ENCODE measurements at places on chromosomes 1 and 21.

DNA sequence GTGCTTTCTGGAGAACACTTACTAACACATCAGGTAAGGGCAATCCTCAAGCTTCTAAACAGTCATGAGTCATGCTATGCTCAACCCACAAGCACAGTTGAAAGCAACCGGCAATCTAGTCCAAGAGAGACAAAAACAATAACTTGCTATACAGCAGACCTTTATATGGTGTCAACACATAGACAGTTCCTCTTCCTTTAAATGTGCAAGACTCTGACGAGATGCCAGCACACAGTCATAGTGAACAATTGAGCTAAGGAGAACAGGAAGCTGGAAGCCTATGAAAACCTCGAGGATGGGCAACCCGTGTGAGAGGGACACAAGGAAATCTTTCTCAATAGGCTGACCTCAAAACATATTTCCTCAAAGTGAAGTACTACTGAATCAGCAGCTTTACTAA is 5.3 kb downstream of the ADIPOR1 start:
- DNase-seq = no peak

DNA sequence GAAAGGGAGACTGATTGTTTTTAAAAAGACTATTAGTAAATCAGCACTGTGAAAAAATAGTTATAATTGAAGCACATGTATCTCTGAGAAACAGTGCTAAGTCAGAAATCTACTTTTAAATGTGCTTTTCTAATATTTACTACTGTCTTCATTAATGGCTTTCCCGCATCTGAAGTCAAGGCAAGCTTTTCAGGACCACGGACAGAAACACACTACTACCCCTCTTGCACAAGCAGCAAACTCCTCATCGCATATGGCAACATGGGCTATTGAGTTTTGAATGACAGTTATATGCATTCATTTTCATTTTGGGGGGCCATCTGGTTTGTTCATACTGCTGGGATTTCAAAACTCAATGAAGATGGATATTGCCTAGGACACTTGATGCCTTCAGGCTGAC is 433.4 kb upstream of the CAMK1G start:
- DNase-seq = no peak

- DNase-seq = no peak
Observed at GRCh38 chr21:44356636-44357035, 3.2 kb downstream of the TRPM2 start.

- DNase-seq = no peak
Observed at GRCh38 chr1:173581383-173582079, 21.3 kb downstream of the SLC9C2 start.

DNA sequence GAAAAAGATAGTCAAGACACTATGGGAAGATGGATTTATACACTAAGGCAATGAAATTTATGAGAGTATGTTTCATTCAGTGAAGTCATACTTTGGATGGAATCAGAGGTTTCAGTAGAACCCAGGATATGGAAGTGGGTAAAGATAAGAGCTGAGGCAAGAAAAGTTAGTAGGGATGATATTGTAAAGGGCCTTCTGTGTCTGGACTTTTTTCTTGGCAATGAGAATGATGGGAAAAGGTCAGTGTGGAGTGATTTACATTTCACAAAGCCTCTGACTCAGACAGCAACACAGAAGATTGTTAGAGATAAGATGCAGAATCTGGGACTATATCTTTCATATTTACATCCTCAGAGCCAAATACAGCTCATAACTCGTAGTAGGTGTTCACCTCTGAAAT is 32.1 kb downstream of the SH3BGR start:
- no peak for DNase-seq

GRCh38 chr21:35933466-35933865 is 126.9 kb downstream of the SETD4 start:
- DNase-seq = peak; percentile 79

GRCh38 chr1:90210633-90211491 is 216.0 kb downstream of the ZNF326 start:
- DNase-seq = no peak

- no peak for DNase-seq
Observed at GRCh38 chr1:42734201-42735035, 5.6 kb downstream of the CLDN19 start.

DNA sequence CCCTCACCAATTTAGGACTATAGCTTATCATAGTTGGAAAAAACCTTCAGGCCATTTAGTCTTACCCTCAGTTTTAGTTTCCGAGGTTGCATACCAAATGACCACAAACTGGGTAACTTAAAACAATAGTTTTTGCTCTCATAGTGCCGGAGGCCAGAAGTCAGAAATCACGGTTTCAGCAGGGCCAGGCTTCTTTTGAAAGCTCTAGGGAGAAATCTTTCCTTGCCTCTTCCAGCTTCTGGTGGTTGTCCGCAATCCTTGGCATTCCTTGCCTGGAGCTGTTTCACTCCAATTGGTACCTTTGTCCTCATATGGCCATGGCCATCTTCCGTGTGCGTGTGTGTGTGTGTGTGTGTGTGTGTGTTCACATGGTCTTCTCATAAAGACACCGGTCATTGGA is 12.4 kb upstream of the PLXNA2 start:
- no peak for DNase-seq

GRCh38 chr1:233509526-233509925 is 104.4 kb upstream of the KCNK1 start:
- no peak for DNase-seq

- no peak for DNase-seq
Observed at GRCh38 chr1:113861641-113862040, 9.9 kb downstream of the PTPN22 start.

- no peak for DNase-seq
Observed at GRCh38 chr1:33719326-33719725, 144.6 kb upstream of the HMGB4 start.

GRCh38 chr1:79781261-79781660 is 774.7 kb upstream of the ADGRL4 start:
- no peak for DNase-seq

- no peak for DNase-seq
Observed at GRCh38 chr1:1439546-1440261, 4.2 kb downstream of the VWA1 start.

- DNase-seq = no peak
Observed at GRCh38 chr1:152537496-152537895, 23.2 kb downstream of the CRCT1 start.

DNA sequence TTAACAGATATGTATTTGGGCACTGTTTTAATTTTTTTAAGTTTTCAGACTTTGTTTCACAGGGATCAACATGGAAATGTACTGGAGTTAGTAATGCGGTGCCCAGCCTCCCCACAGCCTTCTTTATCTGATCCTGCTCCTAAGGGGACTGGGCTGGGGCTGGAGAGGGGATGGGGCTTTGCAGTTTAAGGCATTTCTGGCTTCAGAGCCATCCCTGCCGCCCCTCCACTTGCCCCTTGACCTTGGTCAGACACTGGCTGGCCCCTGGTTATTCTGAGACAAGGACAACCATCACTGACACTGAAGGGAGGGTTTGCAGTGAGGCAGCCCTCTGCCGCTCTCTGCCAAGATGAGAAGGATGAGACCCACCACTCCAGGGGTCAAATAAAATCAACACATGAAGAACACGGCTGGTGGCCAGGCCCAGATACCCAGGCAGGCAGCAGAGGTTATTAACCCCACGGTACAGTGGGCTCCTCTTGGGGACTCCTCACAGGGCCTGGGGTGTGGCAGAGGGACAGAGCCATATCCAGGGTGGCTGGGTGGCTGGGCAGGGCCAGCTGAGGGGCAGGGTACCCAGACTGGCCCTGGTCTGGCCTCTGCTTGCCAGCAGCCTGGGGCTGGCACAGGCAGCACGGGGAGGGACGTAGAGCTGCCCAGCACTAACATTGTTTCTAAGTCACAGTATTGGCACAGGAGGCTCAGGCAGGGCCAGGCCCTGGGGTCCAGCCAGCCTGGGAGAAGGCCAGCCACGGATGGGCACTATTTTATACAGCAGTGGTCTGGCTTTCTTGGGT is 7.2 kb upstream of the UBE2U start:
- DNase-seq = no peak

DNA sequence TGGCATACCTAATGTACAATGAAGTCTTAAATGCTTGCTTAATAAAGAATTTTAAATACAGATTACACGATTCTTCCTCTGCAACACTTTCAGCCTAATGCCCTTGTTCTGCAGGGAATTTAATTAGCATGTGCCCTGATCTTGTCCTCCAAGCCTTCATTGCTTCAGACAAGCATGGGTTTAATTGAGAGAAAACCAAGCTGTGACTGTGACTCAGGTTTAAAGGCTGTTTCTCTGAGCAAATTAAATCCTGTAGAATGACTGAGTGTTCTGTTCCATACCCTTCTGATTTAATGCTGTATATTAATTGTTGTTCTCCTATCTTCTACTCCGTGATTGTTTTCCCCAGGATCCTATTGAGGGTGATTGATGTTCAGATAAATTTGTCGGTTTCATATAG is 269.0 kb upstream of the PRMT6 start:
- DNase-seq = no peak

DNA sequence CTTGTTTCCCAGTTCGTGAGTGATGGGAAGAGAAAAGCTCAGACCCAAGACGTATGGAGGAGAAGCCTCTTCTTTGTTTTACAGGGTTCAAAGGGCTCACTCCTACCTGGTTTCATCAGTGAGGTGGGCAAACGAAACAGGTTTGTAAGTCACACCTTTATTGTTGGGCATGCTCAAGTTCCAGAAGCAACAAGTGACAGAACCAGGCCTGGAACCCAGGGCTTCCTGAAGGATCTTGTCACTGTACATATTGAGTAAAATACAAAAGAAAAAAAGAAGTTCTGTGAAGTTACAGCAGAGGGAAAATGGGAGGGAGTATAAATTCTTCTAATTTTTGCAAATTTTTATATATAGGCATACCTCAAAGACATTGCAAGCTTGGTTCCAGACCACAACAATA is 320.9 kb upstream of the PROX1 start:
- DNase-seq = no peak

DNA sequence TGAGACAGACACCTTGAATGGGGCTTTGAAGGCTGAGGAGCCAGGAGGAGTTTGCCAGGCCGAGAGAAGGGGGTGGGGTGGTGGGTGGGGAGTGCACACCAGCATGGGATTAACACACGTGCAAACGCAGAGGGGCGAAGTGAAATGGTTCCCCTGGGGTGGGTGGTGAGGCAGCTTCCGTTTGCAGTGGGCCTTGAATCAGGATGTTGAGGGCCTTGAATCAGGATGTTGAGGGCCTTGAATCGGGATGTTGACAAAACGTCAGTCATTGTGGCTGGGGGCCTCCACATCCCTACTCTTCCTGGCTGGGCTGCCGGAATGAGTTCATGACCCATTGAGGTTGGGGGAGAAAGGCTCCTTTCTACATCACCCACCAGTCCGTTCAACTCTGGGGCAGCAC is 16.6 kb downstream of the LDLRAP1 start:
- no peak for DNase-seq

Data from psoas muscle (tissue), 8 donors.